ENCODE measurements at places on chromosomes 2 and 18. TPM values are rescaled to one million over a fixed set of nuclear protein-coding genes. Genes with fewer than 3 reads are reported as not detected.

GRCh38 chr2:24231461-24231881 is 56.6 kb downstream of the FAM228A start:
- peak; percentile 30 for DNase-seq

DNA sequence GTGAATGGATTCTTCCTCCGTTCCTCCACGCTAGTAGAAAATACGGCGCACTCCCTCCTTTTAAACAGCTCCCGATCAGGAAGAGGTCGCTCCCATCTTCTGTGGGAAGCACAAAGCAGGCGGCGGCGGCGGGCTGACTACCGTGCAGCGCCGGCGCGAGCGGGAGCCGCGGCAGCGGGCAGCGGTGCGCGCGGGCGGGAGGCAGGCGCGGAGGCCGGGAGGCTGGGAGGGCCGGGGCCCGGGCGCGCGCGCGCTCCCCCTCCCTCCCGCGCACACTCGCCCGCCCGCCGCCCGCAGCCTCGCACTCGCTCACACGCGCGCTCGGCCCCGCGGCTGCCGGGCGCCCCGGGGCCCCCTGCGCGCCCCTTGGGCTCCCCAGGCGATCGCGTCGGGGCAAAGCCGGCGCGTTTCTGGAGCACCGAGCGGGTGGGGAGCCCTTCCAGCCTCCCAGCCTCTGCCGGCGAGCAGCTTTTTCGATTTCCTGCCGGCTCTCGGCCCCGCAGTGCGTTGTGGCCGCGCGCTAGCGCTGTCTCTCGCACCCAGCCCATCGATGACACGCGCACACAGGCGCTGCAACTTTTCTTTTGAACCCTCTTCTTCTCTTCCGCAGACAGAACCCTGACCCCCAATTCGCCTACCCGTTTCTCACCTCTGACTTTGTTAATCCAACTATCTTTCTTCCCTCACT is at the start of gene SLC8A1:
TSS of gene SLC8A1 (minus strand) at position 173 of the 688 bp plus-strand sequence.
- DNase-seq: no peak

- peak; percentile 73 for DNase-seq
These were observed at the start of gene FIGN for GRCh38 chr2:163735685-163736432. FIGN (minus strand) TSS chr2:163736008; CDS start chr2:163734927, 1,081 bp downstream.

- no peak for DNase-seq
These were observed 32.0 kb downstream of the FASTKD2 start for GRCh38 chr2:206797376-206797775.

DNA sequence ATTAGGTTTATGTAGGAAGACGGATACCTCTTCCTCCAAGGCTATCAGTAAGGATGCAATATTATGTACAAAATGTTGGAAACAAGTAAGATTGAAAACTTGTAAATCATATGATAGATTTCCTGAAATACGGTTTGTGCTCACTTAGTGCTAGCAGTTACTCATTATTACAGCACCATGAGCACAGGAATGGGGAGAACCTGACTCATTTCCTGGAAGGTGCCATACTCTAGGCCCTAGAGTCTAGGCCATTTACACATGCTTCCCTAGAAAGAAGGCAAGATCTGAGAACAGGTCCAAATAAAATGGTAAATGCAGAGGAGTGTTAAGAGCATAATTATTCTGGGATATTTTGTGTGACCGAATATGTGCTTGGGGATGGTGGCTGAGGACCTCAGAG is 467.7 kb upstream of the CELF4 start:
- DNase-seq: no peak

GRCh38 chr2:207879536-207879935 is 109.8 kb upstream of the FZD5 start:
- no peak for DNase-seq

- DNase-seq: no peak
These were observed 9.1 kb downstream of the RESP18 start for GRCh38 chr2:219323434-219323833.

DNA sequence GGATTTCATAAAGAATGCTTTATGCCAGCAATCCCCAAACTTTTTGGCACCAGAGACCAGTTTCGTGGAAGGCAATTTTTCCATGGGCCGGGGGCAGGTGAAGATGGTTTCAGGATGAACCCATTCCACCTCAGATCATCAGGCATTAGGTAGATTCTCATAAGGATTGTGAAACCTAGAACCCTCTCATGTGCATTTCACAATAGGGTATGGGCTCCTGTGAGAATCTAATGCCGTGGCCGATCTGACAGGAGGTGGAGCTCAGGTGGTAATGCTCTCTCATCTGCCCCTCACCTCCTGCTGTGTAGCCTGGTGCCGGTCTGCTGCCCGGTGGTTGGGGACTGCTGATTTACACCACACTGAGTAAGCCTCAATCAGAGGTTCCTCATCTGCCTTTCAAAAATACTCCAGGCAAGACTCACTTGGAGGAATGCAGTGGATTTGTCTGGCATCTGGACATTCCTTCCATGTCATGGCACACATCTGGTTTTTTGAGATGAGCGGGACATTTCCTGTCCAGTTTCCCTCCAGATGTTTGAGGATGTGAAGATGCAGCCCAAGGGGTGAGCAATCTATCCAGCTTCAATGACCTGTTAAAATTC is 185.8 kb downstream of the VAPA start:
- DNase-seq: no peak

DNA sequence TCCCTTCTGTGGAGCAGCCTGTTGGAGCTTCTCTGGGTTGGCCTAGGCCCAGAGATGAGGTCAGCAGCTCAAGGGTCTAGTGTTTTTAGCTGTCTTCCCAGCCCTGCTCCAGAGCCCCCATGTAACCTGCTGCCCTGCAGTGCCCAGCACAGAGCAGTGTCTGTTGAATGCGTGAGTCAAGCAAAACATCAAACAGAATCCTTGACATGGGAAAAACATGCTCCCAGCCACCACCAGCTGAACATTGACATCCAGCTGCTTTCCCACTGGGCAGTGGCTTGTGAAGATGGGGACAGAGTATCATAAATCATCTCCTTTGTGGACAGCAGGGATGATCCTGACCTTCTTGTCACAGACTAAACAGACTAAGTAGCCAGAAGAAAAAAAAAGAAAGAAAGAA is 22.6 kb downstream of the IMPA2 start:
- no peak for DNase-seq

DNA sequence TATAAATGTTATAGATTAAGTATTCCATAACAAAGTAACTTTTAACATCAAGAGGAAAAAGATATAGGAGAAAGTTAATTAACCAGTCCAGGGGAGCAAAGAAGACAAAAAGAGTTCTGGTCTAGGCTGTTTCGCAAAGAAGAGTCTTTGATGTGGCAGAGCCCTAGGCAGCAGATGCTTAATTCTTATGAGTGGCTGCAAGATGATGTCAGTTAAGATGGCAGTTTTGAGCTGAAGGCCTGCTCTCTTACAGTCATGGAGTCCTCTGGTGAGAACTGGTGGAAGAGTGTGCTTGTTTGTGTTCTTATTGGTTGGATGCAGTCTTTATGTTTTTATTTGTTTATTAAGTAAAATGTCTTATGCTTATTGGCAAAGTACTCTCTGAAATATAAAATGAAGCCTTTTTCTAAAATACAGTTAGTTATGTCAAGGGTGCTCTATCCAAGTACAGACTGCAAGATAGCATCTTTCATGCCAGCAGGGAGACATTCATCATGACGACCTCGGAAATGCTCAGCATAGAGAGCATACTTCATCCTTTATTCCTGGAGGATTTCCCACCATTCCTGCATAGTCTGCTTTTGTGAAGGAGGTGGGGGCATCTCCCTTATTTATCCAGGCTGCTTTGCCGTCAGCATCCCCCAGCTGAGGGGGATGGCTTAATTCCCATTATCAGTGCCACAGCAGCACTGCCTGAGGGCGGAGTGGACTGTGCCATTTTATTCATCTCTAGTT is 38.9 kb upstream of the SERPINE2 start:
- DNase-seq: no peak

GRCh38 chr2:16855183-16855582 is 189.5 kb upstream of the CYRIA start:
- DNase-seq: no peak

GRCh38 chr18:40060562-40060961 is 1894.5 kb upstream of the PIK3C3 start:
- no peak for DNase-seq

DNA sequence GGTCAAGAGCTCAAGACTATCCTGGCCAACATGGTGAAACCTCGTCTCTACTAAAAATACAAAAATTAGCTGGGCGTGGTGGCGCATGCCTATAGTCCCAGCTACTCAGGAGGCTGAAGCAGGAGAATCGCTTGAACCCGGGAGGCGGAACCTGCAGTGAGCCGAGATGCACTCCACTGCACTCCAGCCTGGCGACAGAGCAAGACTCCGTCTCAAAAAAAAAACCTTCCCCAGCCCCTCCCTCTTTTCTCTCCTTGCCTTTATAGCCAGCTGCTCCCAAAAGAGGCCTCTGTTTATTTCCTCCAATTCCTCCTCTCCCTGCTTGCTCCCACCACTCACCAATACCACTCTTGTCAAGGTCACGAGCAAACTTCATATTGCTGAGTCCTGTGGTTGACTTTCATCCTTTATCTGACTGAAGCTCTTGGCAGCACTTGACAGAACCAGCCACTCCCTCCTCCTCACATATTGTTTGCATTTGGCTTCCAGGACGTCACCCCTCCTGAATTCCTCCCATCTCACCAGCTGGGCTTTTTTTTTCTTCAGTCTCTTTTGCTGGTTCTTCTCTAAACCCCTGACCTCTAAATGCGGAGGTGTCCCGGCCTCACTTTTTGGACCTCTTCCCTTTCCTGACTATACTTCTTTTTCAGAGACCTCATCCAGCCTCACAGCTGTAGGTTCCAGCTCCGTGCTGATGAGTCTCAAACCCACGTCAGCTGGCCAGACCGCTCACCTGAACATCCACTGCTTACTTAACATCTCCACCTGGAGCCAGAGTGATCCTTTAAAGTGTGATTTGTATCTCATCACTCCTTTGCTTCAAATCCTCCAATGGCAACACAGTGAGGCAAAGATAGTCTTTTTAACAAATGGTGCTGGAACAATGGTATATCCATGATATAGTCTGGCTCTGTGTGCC is 84.6 kb upstream of the CAB39 start:
- DNase-seq: peak; percentile 72

DNA sequence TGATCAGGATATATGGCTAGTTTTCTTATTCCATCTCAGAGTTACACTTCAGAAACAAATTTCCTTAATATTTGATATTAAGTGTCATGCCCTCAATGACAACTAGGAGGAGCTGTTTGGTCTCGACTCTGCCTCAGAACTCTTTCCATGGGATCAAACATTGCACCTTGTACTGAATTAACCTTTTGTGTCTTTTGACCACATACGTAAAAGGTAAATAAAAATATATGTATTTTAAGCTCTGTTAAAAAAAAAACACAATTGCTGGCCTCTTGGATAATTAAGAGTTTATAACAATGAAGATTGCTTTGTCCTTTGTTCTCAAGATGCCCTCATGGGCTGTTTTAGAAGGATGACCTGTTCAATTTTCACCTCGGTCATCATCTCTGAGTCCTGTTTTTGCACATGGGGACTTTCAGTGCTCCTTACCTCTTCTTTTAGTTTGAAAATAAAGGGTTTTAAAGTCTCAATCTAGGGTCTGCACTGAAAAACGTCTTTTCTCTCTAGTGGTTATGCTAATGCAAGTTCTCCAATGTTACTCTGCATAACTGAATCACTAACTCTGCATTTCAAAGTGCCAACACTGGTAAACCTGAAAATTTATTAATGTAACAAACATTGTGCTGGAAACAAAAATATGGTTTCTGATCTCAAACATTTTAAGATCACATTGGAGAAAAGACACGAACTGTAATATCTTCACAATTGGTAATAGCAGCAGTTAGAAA is 18.8 kb upstream of the FN1 start:
- peak; percentile 56 for DNase-seq

DNA sequence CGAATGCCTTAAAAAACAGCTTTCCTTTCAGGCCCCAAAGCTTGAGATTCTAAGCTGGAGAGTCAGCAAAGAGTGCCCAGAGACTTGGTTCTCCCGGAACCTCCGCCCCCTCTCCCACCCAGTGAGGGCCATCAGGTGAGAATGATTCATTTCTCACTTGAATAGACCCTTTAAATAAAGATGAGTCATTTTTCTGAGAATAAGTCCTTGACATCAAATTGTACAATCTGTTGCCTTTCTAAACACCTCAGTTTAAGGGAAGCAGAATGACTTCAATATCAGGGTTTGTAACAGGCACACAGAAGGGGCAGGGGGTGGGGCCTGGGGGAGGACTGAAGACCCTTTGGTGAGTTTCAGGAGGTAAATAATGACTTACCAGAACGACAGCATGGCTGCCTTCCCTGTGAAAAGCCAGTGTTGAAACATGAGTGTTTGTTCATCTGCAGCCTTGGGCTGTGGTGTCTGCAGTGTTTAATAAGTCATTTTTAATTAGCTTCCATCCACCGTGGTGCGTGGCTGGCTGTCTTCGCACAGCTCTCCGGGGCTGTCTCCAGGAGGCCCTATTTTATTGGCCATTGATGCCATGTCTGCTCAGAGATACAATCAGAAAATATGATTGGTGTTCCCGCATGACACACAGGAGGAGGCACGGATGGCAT is 134.9 kb upstream of the ZNF236 start:
- no peak for DNase-seq

DNA sequence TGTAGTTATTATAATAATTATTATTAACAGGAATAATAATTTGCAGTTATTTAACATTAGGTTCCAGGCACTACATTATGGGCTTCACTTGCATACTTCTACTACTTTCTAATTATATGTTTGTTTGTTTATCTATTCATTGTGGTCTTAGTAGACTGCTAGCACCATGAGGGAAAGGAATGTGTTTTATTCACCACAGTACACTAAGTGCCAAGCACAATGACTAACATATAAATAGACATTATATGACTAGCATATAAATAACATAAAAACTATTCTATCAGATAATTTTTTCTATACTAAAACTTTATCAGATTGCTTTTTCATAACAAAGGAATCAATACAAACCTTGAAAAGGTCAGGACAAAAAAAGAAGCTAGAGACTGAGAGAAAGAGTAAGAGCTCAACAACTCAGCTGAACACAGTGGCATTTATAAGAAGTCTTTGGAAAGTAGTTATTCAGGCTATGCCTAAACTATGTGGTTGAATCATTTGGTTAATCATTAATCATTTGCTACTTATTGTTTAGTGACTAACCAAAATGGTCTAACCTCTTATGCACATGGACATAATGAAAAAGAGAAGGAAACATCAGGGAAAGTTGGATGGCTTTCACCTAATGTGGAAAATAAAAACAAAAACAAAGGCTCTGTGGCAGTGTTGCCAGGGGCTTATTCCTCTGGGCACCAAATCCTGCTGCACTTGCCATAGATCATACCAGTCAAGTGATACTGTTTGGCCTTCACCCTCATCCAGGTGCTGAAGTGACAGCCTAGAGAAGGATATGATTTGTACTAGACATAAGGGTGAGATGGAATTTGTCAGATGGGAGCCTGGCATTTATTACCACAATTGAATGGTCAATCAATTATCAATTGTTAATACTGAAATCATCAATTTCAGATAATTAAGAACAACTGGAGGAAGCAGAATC is 174.9 kb downstream of the ETAA1 start:
- no peak for DNase-seq

EVA1A gene
- not detected for total RNA-seq

FKBP7 gene
- 1.4 TPM for total RNA-seq

C2orf80 gene
- not detected for total RNA-seq

GDF7 gene
- 0.37 TPM for total RNA-seq

SERPINB10 gene
- not detected for total RNA-seq

TUBA3E gene
- total RNA-seq: not detected

TCF7L1 gene
- 0.45 TPM for total RNA-seq

LIPG gene
- total RNA-seq: 2.9 TPM
